Jurkat, Clone E6-1 (cell line): ENCODE measurements at places on chromosomes 1 and 21.
A peak's percentile ranks its signal among the peaks of the same experiment; 100 is the strongest.

DNA sequence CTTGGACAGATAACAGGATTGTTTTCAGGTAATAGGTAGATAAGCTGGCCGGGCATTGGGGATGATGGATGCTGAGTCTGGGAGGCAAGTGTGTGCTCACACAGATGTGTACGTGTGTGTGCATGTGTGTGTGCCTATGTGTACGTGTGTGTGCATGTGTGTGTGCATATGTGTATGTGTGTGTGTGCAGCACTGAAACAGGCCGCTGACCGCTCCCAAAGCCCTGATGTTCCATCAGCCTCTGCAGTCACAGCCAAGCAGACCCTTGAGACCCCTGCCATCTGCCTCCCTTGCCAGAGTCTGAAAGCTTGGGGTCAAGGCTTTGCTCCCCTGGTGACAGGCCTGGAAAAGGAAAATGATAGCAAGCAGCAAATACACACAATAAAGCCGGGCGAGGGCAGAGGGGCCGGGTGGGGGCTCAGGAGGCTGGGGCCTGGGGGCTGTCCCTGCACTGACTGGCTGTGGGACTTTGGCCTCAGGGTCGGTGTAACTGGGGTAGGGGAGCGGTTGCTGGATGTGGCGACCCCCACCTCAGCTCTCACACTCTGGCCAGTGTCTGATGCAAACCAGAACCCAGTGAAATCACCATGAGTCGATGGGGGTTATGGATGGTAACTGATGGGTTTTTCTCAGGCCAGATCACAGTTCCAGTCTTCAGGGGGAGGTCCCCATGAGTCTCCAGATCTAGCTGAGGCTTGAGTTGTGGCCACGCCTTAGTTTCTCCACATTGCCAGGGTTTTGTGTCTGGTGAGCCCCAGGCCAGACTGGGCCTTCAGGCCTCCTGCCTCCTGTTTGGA lies 9.2 kb upstream of the TNFRSF8 start:
- no peak for DNase-seq

DNA sequence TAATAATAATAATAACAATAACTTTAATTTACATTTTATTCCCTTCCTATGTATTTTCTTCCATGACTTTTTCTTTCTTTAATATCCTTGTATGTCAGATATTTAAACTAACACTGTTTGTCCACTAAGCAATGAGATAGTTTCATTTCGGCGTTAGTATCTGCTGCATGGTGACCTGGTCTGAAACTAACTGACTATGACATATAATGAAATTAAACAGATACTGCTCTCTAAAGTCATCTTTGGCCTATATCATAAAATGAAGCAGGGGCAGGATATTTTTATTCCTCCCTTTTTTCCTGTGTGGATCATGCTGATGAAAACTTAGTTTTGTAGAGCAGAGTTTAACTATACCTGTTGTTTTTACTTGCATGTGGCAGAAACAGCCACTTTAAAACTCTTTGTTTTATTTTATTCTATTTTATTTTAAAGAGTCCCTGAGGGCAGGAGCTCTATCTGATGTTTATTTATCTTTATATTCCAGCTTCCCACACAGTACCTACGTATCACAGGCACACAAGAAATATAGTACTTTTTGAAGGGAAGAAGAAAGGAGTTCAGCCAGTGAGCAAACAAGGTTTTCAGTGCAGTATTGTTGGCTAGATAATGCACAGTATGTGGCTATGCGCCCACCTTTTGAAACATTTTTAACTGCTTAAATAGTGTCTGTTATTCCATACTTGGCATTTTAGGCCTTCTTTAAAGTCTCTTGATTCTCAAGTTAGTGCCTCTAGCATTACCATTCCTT lies 165.6 kb downstream of the PHTF1 start:
- no peak for DNase-seq

DNA sequence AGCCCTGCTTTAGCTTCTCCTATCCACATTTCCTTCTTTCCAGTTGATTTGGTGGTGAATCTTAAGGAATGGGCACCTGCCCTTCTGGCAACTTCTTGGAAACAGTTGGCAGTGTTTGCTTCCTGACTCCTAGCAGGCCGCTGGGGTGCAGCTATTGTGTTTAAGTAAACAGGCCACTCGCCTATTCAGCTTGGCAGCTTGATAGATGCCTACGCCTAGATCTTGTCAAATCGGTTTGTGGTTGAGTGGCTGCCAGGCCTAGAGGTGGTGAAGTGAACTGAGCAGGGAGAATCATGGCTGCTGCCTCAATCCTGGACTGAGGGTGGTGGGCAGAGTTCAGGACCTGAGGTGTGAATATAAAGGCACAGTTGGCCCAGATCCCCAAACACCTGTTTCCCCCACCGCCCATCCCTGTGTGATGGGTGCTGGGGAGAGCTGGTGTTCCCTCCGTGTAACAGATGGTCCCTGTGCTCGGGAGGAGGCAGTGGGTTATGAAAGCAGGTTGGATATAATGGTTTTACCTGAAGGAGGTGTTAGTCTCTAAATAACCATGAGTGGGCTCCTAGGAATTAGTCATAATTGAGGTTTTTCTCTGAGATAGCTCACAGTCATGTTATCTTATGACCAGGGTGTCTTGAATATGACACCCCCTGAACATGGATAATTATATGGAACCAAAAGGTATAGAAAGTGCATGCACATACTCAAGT lies 940 bp upstream of the PLA2G2C start:
- DNase-seq, result peak; percentile 78

DNA sequence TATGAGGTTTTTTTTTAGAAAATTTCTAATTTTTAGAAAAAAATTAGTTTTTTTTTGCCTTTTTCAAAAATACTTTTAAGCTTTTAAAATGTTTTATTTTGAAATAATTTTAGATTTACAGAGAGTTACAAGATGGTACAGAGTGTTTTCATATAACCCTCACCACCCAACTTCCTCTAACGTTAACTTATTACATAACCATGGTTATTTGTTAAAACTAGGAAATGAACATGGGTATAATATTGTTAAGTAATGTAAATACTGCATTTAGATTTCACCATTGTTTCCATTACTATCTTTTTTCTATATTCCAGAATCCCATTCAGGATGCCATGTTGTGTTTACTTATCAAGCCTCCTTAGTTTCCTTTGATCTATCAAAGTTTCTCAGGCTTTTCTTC lies 45.2 kb upstream of the ST6GALNAC3 start:
- DNase-seq, result no peak

GRCh38 chr1:160076295-160076694 lies 5.0 kb upstream of the KCNJ9 start:
- DNase-seq, result no peak

- peak; percentile 56 for DNase-seq
These were observed 5.6 kb upstream of the DDOST start for GRCh38 chr1:20666804-20667203.

GRCh38 chr1:114109981-114110380 lies 43.7 kb downstream of the SYT6 start:
- DNase-seq, result no peak

DNA sequence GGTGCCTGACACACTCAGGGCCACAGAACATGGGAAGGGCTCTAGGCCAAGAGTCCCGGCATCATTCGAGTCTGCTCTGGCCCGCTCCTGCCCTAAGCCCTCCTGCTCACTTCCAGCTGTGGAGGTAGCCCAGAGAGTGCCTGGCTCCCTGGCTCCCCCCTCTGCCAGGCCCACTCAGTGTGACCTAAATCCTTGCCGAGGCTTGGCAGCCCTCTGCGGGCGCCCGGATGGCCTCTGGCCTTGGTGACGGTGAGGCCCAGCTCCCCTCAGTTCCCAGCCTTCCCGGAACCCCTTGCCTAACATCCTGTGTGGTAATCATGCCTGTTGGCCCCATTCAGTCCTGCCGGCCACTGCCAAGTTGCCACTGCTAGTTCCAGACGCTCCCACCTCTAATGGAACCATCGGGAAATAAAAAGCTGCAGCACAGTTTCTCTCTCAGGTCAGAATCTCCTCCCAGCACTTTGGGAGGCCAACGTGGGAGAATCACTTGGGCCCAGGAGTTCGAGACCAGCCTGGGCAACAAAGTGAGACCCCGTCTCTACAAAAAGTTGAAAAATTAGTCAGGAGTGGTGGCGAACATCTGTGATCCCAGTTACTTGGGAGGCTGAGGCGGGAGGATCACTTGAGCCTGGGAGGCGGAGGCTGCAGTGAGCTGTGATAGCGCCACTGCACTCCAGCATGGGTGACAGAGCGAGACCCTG lies 1.2 kb upstream of the H6PD start:
- DNase-seq, result no peak

- DNase-seq, result no peak
These were observed 18.4 kb downstream of the MTHFR start for GRCh38 chr1:11787251-11787803.

- DNase-seq, result no peak
These were observed 182.5 kb downstream of the ADSS2 start for GRCh38 chr1:244269169-244269568.

GRCh38 chr1:228241259-228241658 lies 33.4 kb downstream of the OBSCN start:
- DNase-seq, result no peak

GRCh38 chr1:214290424-214291037 lies 9.6 kb downstream of the SMYD2 start:
- DNase-seq, result no peak

- no peak for DNase-seq
These were observed 99.2 kb downstream of the PSMG1 start for GRCh38 chr21:39084073-39084472.

DNA sequence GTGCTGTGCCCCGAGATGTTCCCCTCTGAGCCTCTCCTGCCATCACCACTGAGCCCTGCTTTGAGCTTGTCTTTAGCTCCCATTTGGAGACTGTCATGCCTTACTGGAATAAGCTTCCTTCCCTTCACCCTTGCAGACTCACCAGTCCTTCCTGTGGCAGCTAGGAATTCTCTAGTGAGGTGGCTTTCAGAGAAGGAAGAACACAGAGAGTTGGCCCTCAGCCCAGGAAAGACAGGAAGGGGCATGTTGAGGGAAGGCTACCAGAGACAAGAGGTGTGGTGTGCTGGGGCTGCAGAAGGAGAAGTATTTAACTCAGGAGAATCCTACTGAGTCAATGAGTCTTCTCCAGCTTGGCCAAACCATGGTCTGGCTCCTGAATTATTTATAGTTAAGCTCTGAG lies 76.3 kb downstream of the UCK2 start:
- no peak for DNase-seq

DNA sequence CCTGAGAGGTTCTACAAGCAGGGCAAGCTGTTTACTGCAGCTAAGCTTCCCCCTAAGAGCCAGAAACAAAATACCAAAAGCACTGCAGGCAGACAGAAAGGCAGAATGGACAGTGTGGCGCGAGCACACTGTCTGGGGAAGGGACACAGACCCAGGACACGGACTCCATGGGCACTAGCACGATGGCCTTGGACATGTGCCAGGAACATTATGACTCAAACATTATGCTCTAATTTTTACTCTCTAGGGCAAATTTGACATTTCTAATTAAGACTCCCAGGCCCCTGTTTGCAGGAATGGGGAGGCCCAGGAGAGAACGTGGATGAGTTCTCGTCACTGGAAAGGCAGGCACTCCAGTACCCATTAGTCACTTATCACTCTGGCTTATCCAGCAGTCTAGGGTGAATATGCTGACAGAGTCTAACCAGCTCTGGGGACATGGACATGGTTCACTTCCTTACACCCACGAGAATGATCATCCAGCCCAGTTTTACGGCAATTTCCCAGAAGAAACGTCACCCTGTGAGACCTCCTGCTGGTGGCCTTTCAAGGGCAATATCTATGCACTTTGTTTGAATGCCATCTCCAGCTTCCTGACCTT lies 45.1 kb downstream of the CAPN8 start:
- DNase-seq, result no peak

DNA sequence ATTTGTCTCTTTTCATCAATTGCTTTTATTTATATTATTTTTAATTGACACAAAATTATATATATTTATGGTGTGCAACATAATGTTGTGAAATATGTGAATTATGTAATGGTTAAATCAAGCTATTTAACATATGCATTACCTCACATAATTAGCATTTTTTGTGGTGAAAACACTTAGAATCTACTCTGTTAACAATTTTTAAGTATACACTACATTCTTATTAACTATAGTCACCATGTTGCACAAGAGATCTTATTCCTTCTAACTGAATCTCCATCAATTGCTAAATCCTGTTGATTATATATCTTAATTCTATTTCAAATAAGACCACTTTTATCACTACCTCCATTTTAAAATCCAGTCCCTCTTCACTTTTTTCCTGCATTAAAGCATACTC lies 42.5 kb downstream of the PLPPR5 start:
- no peak for DNase-seq

GRCh38 chr1:161803181-161803580 lies 37.1 kb downstream of the ATF6 start:
- DNase-seq, result no peak
